ENCODE measurements at places on chromosomes 2 and 18.

GRCh38 chr2:137521653-137522619 lies 442.3 kb upstream of the HNMT start:
- no peak for DNase-seq

DNA sequence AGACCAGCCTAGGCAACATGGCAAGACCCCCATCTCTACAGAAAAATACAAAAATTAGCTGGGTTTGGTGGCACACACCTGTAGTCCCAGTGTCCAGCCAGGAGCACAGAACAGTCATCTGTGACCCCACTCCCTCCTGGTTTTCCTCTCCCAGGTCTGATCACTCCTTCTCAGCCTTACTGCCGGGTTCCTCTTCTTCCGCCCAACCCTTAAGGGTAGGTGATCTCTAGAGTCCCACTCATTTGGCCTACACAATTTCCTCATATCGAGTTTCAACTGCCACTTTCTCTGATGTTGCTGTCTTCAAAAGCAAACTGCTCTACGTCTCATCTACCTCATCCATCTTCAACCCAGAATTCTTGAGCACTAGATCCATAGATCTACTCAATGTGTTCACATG lies 13.4 kb upstream of the MAT2A start:
- DNase-seq, result no peak

- DNase-seq, result no peak
Observed at GRCh38 chr2:167550448-167550847, 662.2 kb downstream of the XIRP2 start.

DNA sequence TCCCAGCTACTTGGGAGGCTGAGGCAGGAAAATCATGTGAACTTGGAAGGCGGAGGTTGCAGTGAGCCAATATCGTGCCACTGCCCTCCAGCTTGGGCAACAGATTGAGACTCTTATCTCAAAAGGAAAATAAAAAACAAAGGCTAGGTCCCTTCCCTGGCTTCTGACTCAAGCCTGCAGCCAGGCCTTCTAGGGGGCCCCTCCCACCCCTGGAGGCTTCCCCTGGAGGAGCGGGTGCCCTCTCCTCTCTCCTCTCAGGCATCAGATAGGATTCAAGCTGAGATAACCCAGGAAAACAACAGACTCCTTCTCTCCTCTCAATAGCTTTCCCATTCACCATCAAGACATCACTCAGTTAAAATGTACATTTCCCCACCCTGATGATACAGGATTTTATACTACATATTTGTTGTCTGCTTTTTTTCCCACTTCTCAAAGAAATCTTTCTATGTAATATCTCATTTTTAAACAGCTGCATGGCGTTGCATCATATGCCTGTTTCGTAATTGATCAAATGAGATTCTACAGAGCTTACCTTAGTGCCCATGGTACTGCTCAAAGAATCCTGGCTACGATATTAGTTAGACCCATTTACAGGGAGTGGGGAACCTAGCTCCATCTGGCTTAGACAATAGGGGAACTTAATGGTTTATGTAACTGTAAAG lies 20.6 kb upstream of the C2orf72 start:
- DNase-seq, result no peak

All from brain pericyte (primary cell).